PC-3 (cell line): ENCODE measurements at places on chromosomes 16 and 17. TPM values are rescaled to one million over a fixed set of nuclear protein-coding genes. Genes with fewer than 3 reads are reported as not detected.

The OTOA gene
- not detected in 2 replicates for total RNA-seq

The CMTR2 gene
- total RNA-seq, result 14.7 and 15.3 TPM in 2 replicates

The SLFN12 gene
- total RNA-seq, result not detected in 2 replicates

The UNC13D gene
- 43.9 and 53.8 TPM in 2 replicates for total RNA-seq

- H3K27ac ChIP-seq, result no peak overlapping the region
- H3K4me3 ChIP-seq, result no peak overlapping the region
- DNase-seq, result no peak
- no peaks in the 10 kb centered on the region for H3K36me3 ChIP-seq
- peaks cover 15% of the 10 kb centered on the region for H3K27me3 ChIP-seq
- no peaks in the 10 kb centered on the region for H3K4me1 ChIP-seq
Measured at GRCh38 chr17:81163703-81164370, 1.5 kb upstream of the PVALEF start.

- peak; percentile 47 for DNase-seq
- H3K27me3 ChIP-seq, result no peaks in the 10 kb centered on the region
- peaks cover 21% of the 10 kb centered on the region for H3K4me1 ChIP-seq
- no peaks in the 10 kb centered on the region for H3K36me3 ChIP-seq
- peak overlapping the region; percentile 98 for H3K4me3 ChIP-seq
- H3K27ac ChIP-seq, result peak overlapping the region; percentile 80
Measured at GRCh38 chr17:81398176-81398831, 3.0 kb downstream of the BAHCC1 start.

GRCh38 chr17:39197380-39198185 is at the start of gene CACNB1:
CACNB1 (minus strand) TSS chr17:39197669; CDS start chr17:39197495, 174 bp downstream.
- H3K27ac ChIP-seq, result no peak within 1 kb of the TSS
- H3K27me3 ChIP-seq, result no peaks in the 10 kb centered on the region
- peak; percentile 58 for DNase-seq
- peak within 1 kb of the TSS; percentile 75 for H3K4me3 ChIP-seq

- no peak for DNase-seq
- H3K27ac ChIP-seq, result no peak overlapping the region
- no peaks in the 10 kb centered on the region for H3K36me3 ChIP-seq
- H3K4me1 ChIP-seq, result peaks cover 11% of the 10 kb centered on the region
- no peaks in the 10 kb centered on the region for H3K27me3 ChIP-seq
- H3K4me3 ChIP-seq, result no peak overlapping the region
Measured at GRCh38 chr16:57732037-57732436, 3.5 kb upstream of the KATNB1 start.

- no peaks in the 10 kb centered on the region for H3K36me3 ChIP-seq
- no peaks in the 10 kb centered on the region for H3K27me3 ChIP-seq
- no peaks in the 10 kb centered on the region for H3K4me1 ChIP-seq
- no peak overlapping the region for H3K27ac ChIP-seq
- no peak overlapping the region for H3K4me3 ChIP-seq
Measured at GRCh38 chr17:36616061-36617029, 15.0 kb downstream of the MRM1 start.

- H3K27ac ChIP-seq, result no peak overlapping the region
- H3K4me3 ChIP-seq, result no peak overlapping the region
- H3K4me1 ChIP-seq, result no peaks in the 10 kb centered on the region
Measured at GRCh38 chr16:81465375-81465943, 20.9 kb downstream of the CMIP start.

DNA sequence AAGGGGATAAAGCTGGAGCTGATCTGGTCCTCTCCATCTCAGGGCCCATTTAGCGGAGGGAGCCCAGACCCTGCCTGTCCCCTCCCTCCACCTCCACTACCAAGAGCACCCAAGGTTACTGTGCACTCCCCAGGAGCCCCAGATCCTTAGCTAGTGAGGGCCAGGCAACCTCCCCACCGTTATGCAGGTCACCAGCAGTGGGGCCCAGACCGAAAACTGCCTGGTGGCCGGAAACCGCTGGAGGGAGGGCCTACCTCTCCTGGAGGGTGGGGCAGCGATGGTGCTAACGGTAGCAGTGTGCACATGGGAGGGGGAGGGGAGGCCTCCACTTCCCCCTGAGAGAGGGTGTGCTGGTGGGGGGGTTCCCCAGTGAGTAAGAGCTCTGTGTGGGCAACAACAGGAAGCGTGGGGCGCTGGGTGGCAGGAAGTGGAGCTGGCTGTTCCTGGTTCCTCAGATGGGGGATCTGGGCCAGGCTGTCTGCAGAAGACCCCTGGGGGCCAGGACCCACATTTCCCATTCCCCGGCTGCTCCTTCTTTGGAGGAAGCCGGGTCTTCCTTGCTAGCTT is 4.4 kb downstream of the FMNL1 start:
- no peak for DNase-seq
- H3K27ac ChIP-seq, result peak overlapping the region; percentile 79
- H3K27me3 ChIP-seq, result no peaks in the 10 kb centered on the region
- H3K36me3 ChIP-seq, result no peaks in the 10 kb centered on the region
- peaks cover 73% of the 10 kb centered on the region for H3K4me1 ChIP-seq
- H3K4me3 ChIP-seq, result no peak overlapping the region

DNA sequence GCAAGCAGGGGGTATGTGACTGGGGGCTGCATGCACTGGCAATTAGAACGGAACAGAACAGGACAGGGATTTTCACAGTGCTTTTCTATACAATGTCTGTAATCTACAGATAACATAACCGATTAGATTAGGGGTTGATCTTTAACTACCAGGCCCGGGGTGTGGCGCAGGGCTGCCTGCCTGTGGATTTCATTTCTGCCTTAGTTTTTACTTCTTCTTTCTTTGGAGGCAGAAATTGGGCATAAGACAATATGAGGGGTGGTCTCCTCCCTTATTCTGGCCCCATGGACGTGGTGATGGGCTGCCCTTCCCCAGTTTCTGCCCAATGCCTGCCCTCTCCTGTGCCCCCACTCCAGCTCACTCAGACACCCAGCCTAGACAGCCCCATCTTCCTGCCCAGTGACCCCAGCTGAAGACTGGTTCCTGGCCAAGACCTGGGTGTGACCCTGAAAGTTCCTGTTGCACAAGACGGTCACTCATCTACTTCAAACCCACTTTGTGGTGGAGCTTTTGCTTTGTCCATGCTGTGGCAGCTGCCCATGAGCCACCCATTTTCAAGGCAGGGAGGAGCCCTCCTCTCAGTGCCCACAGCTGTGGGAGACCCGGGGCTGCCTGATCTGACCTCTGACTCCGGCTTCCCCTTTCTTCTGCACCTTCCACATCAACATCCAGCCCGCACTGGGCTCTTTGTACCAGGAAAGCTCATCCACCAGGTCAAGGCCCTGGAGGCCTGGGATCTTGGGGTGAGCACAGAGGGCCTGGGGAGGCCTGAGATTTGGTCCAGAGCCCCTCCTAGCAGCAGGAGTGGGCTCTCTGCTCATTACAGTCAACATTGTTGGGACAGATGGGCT is 18.6 kb downstream of the ALOX12B start:
- H3K27ac ChIP-seq, result no peak overlapping the region
- no peaks in the 10 kb centered on the region for H3K36me3 ChIP-seq
- peaks cover 22% of the 10 kb centered on the region for H3K27me3 ChIP-seq
- H3K4me1 ChIP-seq, result peaks cover 16% of the 10 kb centered on the region
- no peak for DNase-seq

DNA sequence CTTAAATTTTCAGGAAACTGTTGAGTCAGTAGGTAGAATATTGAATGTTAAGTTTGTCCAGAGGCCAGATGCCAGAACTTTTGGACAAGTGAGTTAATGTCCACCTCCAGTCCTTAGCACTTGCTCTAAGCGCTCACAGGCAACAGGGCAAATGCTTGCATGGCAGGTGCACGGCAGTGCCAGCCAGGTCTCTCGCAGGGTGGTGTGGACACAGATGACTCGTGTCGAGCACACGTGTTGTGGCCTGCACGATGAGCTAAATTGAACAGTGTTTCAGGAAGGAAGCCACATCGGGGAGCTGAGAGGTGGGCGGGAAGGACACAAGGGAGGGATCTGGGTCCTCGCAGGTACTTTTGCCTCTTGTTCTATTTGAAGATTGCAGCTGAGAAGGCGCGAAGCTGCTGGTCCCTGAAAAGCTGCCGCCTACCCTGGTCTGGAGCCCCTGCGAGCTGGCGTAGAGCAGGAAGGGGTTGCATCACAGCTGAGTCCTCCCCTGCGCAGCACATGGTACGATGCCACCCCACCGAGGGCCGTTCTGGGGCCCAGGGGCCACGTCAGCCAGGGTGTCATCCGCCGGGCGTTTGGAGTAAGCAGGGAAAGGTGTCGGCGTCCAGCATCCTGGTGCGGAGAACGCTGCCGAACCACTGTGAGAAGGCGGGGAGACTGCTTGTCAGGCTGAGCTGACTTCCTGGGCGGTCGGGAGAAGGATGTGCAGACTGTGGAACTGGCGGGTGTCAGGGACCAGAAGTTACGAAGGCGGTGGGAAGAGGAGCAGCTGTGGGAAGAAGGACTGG is 6.3 kb downstream of the RAB40C start:
- peak; percentile 39 for DNase-seq
- H3K36me3 ChIP-seq, result no peaks in the 10 kb centered on the region
- H3K4me3 ChIP-seq, result no peak overlapping the region
- H3K27me3 ChIP-seq, result no peaks in the 10 kb centered on the region

DNA sequence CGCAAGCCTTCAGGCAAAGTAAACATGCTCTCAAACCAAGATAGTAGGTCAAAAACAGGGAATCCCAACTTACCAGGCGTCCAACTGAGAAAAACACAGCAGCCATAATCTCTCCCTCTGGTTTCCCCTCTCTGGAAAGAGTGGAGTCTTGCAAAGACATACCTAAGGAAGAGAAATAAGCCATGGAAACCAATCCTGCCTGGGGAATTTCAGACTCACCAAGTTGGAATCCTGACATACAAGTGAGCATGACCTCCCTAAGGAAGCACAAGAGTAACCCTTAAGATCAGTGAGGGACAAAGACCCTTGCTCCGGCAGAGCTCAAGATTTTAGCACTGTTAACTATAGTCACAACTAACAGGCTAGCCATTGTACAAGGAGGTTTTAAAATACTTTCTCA is 4.1 kb downstream of the ZNF624 start:
- peaks cover 9% of the 10 kb centered on the region for H3K36me3 ChIP-seq
- DNase-seq, result no peak
- no peak overlapping the region for H3K27ac ChIP-seq
- H3K27me3 ChIP-seq, result no peaks in the 10 kb centered on the region
- no peak overlapping the region for H3K4me3 ChIP-seq

DNA sequence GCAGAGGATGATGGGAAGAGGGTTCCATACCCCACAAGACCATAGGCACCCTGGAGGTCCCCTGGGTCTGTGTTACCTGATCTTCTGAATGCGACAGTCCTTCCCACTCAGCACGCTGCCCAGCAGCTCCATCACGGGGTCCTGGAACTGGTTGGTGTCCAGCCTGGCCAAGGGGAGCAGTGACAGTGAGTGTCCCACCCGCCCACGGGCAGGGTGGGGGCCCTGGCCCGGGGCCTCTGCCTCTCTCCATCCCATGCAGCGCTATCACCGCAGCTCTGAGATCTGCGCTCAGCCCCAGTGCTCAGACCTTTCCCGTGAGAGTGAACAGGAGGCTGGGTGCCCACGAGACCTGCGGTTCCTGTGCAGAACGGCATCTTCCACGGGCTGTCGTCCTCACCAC is 15.6 kb downstream of the NLRC3 start:
- no peaks in the 10 kb centered on the region for H3K27me3 ChIP-seq
- no peaks in the 10 kb centered on the region for H3K4me1 ChIP-seq
- DNase-seq, result no peak
- H3K4me3 ChIP-seq, result no peak overlapping the region

DNA sequence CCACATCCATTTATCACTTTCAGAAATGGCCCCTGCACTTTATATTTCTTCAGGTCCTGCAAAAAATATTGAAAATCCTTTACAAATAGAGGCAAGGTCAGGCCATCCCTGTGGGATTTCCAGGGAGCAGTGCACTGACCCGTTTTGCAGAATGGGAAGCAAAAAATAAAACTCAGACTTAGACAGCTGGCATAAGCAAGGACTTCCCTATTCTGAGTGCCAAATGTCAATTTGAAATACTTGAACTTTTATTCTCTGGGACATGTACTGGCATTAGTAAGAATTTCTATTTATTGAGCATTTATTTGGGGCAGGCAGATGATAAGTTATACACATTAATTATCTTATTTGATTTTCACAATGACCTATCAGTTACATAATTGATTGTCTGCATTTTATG is 32.4 kb downstream of the PRKCB start:
- DNase-seq, result no peak
- H3K27ac ChIP-seq, result no peak overlapping the region
- no peaks in the 10 kb centered on the region for H3K4me1 ChIP-seq
- no peak overlapping the region for H3K4me3 ChIP-seq
- peaks cover 33% of the 10 kb centered on the region for H3K27me3 ChIP-seq

GRCh38 chr16:69619514-69619913 is 53.7 kb downstream of the NFAT5 start:
- no peaks in the 10 kb centered on the region for H3K4me1 ChIP-seq
- no peaks in the 10 kb centered on the region for H3K27me3 ChIP-seq
- H3K27ac ChIP-seq, result no peak overlapping the region
- no peaks in the 10 kb centered on the region for H3K36me3 ChIP-seq
- no peak overlapping the region for H3K4me3 ChIP-seq

DNA sequence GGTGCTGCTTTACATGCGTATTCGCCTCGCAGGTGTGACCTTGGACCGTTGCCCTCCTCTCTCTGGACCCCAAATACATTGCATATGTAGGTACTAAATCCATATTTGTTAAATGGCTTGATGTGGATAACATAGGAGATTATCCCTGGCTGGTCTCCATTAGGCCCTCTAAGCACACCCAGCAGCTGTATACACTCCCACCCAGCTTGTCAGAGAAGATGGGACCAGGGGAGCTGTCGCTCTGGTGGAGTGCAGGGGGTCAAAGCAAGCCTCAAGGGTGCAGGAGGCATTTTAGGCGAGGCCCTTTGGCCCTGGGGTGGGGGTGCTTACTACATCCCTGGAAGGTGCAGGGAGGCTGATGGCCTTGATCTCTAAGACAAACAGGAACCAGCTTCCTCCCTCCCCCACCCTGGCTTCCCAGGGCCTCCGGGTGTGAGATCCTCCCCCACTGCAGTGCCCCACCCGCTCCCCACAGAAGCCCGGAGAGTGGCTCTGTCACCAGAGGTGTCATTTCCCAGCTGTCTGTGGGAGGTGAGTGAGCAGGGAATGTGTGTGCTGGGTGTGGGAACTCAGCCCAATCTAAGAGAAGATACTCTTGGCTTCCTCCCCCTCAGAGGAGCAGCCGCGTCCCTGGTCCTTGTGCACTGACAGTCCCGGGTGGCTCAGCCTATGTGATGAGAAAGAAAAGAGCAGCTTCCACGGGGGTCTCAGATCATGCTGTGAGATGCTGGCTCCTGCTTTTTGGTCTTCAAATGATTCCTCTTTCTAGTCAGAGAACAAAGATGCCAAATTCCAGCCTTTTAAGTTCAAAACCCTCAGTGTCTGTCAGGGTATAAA is 1.4 kb upstream of the VAMP2 start:
- H3K4me1 ChIP-seq, result peaks cover 27% of the 10 kb centered on the region
- H3K36me3 ChIP-seq, result no peaks in the 10 kb centered on the region; the same call in 1 of the 2 replicates
- H3K27me3 ChIP-seq, result no peaks in the 10 kb centered on the region
- no peak overlapping the region for H3K4me3 ChIP-seq

DNA sequence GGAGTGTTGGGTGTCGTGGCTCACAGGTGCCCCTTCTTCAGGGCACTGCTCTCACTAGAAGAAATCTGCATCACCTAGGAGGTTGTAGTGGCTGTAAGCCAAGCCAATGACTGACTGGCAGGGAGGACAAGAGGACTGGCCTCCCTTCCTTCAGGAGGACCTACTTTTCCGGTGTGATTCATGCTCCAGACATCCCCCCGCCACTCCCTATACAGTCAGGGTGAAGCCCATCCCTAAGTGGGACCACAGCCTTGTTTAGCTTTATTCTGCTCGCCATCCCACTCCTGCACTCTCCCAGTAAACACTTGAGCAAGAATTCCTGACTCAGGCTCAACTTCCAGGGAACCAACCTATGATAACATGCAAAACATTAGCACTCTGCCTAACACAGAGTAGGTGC is 67.0 kb downstream of the PLCG2 start:
- H3K27me3 ChIP-seq, result no peaks in the 10 kb centered on the region
- H3K27ac ChIP-seq, result no peak overlapping the region
- no peak overlapping the region for H3K4me3 ChIP-seq
- DNase-seq, result peak; percentile 52
- no peaks in the 10 kb centered on the region for H3K36me3 ChIP-seq
- H3K4me1 ChIP-seq, result no peaks in the 10 kb centered on the region
